Muscle of arm (tissue), 14 donors: ENCODE measurements at places on chromosomes 2 and 18. TPM values are rescaled to one million over a fixed set of nuclear protein-coding genes. Genes with fewer than 3 reads are reported as not detected.

DNA sequence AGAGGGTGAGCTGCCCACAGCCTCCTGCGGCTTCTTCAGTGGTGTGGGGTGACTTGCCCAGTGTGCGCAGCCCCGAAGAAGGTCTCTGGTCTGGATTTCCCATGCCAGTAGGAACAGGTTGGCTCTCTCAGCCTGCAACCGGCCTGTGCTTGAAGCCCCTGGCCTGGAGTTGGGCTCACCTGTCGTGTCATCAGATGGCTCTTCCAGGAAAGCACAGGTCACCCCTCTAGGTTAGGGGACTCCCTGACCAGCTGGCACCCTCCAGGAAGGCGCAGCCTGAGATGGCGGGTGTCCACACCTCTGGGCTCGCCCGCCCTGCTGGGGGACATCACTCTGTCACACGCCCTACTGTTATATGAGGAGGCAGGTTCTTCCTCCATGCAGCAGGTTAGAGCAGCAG lies 179.8 kb downstream of the SEPTIN10 start:
- DNase-seq = no peak

Gene KCNK3
- 5.8 TPM for polyA plus RNA-seq

DNA sequence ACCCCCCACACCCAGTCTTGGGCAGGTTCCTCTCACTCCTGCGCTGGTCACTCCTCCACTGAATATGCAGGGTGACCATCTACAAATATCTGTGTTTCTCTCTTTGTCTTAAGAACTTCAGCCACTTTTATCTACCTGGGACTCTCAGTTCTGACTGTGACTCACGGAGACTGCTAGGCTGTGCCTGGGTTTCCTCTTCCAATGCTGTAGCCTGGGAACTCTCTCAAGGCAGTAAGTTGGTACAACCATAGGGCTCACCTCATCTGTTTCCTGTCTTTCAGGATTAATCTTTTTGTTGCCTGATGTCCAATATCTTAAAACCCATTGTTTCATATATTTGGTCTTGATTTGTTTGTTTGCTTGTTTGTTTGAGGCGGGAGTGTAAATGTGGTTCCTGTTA lies 47.2 kb upstream of the ZNF396 start:
- no peak for DNase-seq

Gene VAMP8
- polyA plus RNA-seq = 9.6 TPM

DNA sequence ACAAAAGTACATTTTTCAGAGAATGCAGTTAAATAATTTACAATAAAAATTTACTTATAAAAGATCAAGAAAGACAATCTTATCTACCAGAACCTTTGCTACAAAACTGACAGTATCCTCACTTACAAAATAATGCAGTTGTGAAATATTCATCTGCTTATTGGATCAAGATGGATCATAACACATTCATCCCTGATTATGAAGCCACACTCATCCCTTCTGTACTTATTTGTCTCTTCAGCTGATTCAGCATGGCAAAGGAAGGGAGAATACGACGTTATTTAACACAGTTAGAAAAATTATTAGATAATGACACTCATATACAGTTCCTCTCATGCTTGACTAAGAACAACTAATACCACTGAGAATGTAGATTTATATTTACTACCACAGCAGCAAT lies 46.4 kb downstream of the TCF4 start:
- no peak for DNase-seq

DNA sequence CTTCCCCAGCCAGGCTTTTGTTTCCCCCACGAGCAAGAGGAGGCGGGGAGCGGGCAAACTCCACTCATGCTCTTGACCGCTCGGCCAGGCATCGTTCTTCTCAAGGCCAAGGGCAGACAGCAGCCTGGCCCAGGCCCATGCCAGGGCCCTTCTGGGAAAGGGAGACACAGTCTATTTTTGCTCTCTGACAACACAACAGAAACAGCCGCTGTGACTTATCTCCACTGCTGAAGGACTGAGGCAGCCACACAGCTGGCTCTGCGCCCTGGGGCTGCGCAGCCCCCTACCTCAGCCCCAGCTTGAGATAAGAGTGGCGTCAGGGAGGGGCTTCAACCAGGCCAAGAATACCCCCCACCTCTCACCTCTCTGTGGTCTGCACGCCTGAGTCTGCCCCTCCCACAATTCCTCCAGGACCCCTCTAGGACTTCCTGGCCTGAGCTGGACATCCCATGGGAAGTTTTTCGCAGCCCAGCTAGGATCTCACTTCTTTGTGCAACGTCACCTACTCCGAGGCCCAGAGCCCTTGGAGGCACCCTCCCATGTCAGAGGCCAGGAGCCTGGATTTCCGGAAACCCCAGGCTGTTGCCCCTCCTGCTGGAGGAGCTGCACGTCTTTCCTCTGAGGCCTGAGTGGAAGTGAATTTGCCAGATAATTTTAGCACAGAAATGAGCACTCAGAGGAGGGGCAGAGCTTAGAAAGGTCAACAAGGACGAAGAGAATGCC lies 118.9 kb upstream of the OTOS start:
- DNase-seq = no peak

Gene DAPL1
- polyA plus RNA-seq = 0.56 TPM

DNA sequence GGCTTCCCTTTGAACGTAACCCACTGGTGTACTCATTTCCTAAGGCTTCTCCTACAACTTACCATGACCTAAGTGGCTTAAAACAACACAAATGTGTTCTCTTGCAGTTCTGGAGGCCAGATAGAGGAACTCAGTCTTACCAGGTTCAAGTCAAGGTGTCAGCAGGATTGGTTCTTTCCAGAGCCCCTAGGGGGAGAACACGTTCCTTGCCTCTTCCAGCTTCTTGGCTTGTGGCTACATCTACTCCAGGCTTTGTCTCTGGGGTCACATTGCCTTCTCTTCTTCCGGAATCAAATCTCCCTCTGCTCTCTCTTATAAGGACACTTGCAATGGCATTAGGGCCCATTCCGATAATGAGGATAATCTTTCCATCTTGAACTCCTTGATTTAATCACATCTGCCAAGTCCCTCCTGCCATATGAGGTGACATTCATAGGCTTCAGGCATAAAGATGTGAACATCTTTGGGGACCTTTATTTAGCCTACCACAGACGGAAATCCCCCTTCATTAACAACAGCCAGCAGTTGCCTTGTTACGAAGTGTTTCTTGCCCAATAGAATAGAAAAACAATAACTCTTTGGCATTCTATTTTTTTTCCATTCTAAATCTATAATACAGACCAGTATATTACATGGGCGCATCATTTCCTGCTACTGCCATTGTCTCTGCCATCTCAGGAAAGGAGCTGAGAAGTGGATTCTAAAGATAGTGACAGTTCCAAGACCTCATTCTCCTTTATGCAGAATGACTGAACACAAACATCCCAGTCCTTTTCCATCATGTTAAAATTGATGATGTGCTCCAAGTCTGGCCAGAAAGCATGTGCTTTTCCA lies 362.0 kb downstream of the ZNF521 start:
- no peak for DNase-seq

DNA sequence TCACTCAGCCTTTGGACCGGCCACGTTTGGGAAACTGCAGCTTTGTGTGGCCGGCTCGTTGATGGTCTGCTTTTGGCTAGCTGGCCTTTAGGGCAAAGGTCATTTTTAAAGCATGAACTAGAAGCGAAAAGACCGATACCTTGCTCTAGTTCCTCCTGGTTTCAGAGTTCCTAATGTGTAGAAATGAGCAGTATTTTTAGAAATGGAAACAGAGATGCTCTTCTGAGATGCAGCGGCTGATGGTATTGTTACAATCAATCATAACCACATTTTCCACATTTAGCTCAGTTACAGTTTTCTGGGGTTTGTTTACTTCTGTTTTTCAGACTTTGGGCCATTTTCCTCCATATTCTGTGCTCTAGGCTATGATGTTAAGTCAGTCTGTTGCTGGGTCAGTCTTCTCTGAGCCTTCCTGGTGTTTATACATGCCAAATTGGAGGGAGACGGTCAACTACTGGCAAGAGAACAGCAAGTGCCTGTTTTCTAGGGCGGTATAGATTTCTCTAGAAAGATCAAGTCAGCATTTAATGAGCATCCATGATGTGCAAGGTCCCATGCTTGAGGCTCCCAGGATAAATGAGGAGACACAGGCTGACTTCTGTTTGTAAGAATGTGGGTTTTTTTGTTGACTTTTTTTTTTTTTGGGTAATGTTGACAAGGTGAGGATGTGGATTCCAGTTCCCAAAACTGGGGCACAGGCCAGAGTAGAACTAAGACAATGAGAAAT lies 28.0 kb downstream of the RNF144A start:
- DNase-seq = no peak

DNA sequence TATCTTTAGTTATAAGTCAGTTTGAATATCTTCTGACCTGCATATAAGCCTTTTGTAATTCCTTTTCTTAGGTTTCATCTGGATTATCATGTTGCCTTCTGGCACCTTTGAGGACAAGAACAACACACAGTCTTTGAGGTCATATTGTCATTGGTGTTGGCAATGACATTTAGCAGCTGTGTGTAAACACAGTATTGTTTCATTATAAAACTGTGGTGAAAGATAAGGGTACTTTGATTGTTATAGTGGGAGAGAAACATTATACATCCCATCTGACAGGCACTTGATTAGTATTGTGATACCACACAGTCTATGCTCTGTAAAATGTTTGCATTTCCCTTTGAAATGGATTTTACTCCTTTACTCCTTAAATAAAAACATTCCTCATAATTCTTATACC lies 313.5 kb downstream of the RPRM start:
- DNase-seq = no peak

- no peak for DNase-seq
Observed at GRCh38 chr2:134324947-134325346, 71.1 kb downstream of the MGAT5 start.

GRCh38 chr2:102337012-102337411 lies 18.6 kb upstream of the IL18R1 start:
- no peak for DNase-seq
